Stimulated activated CD8-positive, alpha-beta memory T cell treated with anti-CD3 and anti-CD28 coated beads, Interleukin-12 subunit alpha, Interleukin-12 subunit beta, amount 100 ng/mL, for 4 hours (primary cell): ENCODE measurements at places on chromosomes 1 and 21.
A peak's percentile ranks its signal among the peaks of the same experiment; 100 is the strongest.

GRCh38 chr1:228368801-228369607, 37.6 kb downstream of the TRIM11 start:
- DNase-seq: no peak

GRCh38 chr1:6909401-6909800, 124.1 kb downstream of the CAMTA1 start:
- no peak for DNase-seq

DNA sequence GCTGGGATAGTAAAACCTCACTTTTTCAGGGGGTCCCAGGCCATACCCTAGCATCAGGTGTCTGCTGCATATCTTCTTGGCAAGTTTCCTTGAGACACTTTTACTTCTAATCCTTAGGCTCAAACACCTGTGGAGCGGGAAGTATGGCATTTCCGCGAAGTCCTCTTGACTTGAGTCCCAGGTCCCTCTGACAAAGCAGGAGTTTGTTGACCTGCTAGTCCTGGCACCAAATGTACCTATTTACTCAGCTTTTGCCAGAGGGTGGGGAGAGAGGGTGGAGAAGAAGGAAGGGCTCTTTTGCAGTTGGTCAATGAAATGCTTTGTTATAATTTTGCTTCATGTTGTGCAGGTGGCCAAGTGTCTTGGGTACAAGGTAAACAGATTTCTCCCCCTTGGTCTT, 59.7 kb downstream of the CLIC6 start:
- no peak for DNase-seq

- no peak for DNase-seq
These were observed 132.7 kb upstream of the IPO9 start for GRCh38 chr1:201696217-201696761.

DNA sequence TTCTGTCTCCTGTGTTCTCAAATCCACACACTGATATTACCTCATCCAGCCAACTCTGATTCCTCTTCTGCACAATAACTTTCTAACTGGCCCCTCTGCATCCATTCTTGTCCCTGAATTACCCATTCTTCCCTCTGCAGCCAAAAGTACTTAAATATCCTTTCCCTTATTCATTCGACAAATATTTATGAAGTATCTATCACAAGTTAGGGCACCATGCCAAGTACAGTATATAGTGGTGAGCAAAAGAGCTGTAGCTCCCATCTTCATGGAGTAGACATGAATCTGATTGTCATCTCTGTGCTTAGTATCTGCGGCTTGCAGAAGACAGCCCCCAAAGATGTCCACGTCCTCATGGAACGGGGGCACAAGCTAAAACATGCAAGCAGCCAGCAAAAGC, 316.8 kb downstream of the SETD4 start:
- no peak for DNase-seq

GRCh38 chr1:114082867-114083585, 70.6 kb downstream of the SYT6 start:
- DNase-seq: no peak

DNA sequence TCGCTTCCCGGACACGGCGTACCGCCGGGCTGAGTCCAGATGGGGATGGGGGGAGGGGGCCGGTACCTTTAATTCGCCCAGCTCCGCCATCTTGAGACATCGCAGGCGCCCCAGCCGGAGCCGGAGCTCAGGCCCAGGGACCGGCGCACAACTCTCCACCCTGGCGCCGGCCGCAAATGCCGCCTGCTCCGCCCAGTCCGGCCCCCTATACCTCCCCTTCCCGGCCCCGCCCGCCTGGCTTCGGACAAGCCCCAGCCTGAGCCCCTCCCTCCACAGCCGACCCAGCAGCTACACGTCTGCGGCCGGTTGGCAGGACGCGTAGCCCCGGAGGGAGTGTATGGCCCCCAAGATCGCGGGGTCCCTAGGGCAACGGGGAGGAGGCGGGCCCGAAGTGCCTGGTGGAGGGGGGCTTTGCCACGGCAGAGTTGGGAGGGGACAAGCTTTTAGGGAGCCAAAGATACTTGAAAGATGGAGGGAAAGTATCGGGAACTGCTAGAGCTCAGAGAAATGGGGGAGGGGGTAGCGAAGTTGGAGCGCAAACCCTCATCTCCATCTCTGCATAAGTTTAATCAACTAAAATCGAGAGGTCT, at the start of gene PIAS3:
Gene PIAS3 (minus strand): TSS at position 181 of the 590 bp plus-strand sequence. CDS start 91 bp downstream, at position 90.
- DNase-seq: peak; percentile 79

GRCh38 chr1:92095874-92096273, 15.7 kb downstream of the BTBD8 start:
- no peak for DNase-seq

- DNase-seq: no peak
These were observed 20.3 kb downstream of the CDCP2 start for GRCh38 chr1:54132495-54132894.

DNA sequence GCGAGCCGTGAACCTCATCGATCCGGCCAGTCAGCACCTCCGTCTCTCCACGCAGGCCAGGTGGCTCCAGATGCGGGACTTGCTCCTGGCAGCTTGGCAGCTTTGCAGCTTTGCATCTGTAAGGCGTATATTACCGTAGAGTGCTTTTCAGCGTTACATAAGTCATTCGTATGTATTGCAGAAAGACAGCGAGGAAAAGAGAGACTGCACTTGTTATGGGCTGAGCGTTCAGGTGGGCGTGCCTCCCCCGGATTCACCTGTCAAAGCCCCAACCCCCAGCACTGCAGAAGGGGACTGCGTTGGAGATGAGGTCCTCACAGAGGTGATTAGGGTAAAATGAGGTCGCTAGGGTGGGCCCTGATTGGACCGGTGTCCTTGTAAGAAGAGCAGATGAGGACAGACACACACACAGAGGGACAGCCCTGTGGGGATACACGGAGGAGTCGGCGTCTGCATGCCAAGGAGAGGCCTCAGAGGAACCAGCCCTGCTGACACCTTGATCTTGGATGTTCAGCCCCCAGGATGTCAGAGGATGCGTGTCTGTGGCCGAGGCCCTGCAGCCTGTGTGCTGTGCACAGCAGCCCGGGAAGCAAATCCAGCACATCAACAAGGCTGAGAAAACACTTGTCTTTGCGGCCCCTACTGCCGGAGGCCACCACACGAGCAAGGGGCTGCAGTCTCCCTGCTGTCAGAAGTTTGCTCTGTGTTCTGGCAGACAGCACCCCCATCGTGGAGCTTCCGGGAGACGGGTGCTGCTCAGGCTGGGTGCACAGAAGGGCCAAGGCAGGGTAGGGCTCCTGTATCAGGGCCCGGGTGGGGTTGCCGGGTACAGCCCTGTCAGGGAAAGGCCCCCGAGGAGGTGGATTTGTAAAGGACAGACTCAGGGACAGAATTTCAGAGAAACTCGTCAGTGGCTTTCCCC, 10.9 kb upstream of the AGPAT3 start:
- no peak for DNase-seq

- no peak for DNase-seq
These were observed 24.2 kb upstream of the FHAD1 start for GRCh38 chr1:15222653-15223303.

DNA sequence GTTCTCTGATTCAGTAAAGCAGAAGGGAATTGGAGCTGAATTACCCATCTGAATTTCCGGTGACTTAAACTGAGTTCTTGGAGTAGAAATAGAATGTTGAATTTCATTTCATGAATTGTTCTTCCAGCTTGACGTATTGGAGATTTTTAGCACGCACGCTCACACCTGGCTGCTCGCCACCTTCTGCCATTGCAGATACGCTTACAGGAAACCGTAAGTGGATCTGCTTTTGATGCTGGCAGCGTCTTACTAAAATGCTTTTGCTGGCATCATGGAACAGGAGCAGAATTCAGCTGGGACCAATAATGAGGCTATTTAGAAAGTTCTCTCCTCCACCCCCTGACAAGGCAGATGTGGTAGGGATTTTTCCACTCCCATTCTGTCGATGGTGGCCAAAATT, 17.7 kb upstream of the ELAVL4 start:
- DNase-seq: no peak

GRCh38 chr1:53330819-53331218, 2.9 kb upstream of the LRP8 start:
- no peak for DNase-seq

DNA sequence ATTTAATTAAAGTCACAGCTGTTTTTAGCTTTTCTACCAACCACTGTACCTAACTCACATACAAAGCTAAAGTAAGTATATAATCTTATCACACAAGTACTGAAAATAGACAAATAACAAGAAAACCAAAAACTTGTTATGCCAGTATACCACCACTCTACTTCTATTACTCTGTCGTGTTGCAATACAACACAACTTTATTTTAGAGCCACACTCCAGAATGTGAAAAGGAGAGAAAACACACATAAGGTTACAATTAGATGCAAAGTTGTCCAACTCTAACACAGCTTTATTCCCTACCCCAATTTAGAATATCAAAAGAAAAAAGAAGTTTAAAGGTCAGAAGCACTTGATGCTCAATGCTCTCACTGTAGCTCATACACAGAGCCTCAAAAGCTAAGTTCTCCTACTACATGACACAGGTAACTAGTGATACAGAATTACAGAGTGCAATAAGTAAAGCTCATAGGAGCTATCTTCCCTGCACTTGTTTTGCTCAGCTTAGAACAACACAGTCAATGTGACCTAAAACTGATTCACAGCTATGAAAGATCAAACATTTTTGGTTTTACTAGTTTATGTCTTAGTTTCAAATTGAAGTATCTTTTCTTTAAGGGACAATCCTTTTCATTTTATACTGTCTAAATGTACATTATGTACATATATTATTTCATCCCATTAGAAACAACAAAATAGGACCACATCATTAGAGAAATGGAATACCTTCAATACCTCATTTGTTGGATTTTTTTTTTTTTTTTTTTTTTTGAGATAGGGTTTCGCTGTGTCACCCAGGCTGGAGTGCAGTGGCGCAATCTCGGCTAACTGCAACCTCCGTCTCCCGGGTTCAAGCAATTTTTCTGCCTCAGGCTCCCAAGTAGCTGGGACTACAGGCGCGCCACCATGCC, 29.2 kb downstream of the EYA3 start:
- no peak for DNase-seq

- DNase-seq: no peak
These were observed 6.7 kb downstream of the UROD start for GRCh38 chr1:45018599-45019230.

- DNase-seq: no peak
These were observed 142.8 kb downstream of the DSCAM start for GRCh38 chr21:40704141-40704540.

DNA sequence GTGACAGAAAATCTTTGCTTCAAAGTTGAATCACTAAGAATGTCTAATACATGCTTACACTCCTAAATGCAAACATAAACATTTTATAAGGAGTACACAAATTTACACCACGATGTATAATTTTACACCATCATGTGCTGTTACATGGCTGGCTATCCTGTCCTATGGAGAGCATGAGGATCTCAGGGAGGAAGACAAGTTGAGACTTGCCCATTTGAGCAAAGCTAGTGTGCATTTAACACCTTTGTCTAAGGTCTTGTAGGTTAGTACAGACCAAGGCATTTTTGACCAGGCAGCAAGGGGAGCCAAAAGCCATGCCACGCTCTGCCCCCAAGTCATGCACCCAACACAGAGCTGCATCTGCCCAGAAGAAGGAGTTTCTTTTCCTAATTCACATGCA, 14.5 kb upstream of the COG2 start:
- DNase-seq: no peak

- DNase-seq: no peak
These were observed 439.6 kb downstream of the TTLL7 start for GRCh38 chr1:83559129-83559840.

DNA sequence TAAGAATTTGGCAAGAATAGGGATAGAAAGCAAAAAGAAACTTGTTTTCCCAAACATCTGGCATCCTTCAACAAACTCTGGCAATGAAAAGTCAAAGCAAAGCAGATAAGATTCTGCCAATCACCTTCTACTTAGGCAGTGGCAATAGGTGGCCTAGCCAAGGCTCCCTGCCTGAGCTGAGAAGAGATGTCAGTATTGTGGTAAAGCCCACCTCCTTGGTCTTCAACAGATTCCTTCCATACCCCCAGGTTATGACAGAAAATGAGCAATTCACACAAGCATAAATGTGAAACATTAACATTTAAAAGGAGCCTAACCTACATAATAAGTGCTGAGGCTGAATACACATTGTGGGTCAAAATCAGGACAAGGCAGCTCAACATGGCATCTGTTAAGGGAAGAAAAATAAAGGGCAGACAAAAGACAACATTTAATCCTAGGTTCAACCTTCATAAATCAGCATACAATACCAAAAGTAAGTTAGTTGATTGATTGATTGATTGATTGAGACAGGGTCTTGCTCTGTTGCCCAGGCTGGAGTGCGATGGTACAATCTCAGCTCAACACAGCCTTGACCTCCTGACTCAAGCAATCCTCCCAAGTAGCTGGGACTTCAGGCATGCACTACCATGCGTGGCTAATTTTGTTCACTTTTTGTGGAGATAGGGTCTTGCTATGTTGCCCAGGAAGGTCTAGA, 123.1 kb downstream of the AKT3 start:
- DNase-seq: no peak

- DNase-seq: no peak
These were observed 32.9 kb upstream of the DOCK7 start for GRCh38 chr1:62720946-62721554.

- no peak for DNase-seq
These were observed 24.3 kb upstream of the SLC35D1 start for GRCh38 chr1:67078291-67078690.

- DNase-seq: no peak
These were observed 4.1 kb downstream of the L1TD1 start for GRCh38 chr1:62198781-62199125.

- DNase-seq: no peak
These were observed 146.1 kb downstream of the EDEM3 start for GRCh38 chr1:184608581-184608980.

- no peak for DNase-seq
These were observed 147.1 kb upstream of the ARHGEF16 start for GRCh38 chr1:3307359-3307758.

GRCh38 chr1:77018761-77019160, 151.5 kb downstream of the ST6GALNAC5 start:
- DNase-seq: no peak

DNA sequence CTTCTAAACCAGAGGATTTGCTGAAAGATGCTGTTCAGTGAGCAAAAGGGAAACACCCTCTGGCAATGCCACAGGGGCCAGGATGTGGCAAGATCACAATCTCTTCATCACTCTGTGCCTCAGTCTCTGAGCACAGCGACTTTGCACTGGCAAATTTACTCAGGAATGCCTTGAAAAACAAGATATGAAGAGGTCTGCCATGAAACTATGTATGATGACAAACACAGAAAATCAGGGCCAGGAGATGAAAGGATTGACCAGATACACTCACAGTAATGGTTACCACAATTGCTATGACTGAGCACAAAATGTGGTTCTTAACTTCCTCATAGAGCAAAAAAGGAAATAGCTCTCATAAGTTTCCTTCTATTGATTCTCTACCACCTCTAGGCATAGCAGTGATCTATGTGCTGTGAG, 5.8 kb downstream of the TTC13 start:
- DNase-seq: peak; percentile 25

GRCh38 chr1:247322849-247323586, 8.6 kb downstream of the ZNF496 start:
- no peak for DNase-seq

GRCh38 chr1:28136169-28136921, 40.1 kb downstream of the PTAFR start:
- DNase-seq: no peak

- no peak for DNase-seq
These were observed 4.0 kb upstream of the PEX10 start for GRCh38 chr1:2416403-2416802.
